Stimulated activated CD4-positive, alpha-beta T cell treated with anti-CD3 and anti-CD28 coated beads, Interleukin-1b, Interleukin-23, amount 100 ng/mL, for 4 hours (primary cell): ENCODE measurements at places on chromosomes 1 and 21.

DNA sequence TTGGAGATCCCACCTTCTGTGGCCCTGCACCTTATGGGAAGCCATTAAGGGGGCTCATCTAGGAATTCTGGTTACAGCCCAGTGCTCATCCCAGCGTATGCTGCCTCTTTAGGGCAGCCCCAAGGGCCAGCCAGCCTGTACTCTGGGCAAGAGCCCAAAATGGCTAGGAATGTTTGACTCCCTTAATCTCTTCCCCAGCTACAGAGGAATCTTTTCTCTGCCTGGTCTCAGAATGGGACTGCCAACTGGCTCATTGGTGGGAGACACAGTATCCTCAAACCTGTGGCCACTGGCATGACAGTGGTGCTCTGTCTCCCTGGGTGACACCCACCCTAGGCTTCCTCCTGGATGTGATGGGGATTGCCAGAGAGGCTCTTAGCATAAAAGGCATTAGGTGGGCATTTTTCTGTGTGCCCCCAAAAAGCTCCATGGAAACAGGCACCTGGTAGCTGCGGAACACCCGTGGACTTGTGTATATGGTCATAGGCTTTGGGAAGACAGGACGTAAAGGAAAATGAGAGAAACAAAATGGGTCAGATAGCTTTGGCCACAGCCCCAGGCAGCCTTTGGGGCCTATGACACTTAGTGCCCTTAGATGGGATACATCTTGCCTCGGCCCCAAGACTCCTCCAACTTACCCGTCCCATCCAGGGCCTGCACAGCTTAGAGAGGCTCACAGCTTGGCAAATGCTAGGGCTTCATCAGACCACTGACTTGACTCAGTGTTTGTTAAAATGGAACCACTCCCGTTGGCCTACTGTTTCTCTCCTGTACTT lies 6.9 kb downstream of the TMEM81 start:
- DNase-seq: no peak

DNA sequence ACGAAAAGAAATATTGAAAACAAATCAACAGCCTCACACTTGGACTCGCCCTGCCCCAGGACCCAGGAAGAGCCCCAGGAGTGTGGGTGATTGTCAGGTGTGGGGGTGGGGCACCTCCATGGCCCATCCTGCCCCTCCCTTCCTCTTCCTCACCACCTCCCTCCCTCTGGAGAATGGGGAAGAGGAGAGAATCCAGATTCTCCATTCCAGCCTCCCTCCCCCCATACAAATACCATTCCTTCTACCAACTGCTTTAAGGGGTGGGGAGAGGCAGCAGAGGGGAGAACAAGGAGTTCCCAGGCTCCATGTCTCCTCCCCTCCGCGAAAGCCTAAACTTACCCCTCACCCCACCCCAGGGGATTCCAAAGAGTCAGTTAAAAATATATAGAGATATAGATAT lies 36.7 kb downstream of the MEF2D start:
- no peak for DNase-seq

- DNase-seq: no peak
Observed at GRCh38 chr21:46188226-46189212, 4.3 kb upstream of the SPATC1L start.

DNA sequence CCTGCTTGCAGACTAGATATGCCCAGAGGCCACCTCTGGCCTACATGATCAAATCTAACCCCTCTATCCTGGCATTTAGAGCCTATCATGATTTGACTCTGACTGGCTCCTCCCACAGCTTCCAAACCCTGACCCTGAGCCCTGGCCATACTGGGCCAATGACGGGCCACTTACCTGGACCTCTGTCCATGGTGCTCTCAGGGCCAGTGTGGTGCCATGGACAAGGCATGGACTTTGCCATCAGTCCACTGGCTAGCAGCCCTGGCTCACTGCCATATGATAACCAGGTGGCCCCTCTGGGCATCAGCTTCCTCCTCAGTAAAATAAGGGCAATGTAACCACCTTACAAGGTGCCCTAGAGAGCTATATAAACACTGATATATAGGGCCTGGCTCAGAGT lies 713.4 kb downstream of the PTPRU start:
- DNase-seq: no peak

- no peak for DNase-seq
Observed at GRCh38 chr21:42147386-42148020, 71.4 kb upstream of the ABCG1 start.

DNA sequence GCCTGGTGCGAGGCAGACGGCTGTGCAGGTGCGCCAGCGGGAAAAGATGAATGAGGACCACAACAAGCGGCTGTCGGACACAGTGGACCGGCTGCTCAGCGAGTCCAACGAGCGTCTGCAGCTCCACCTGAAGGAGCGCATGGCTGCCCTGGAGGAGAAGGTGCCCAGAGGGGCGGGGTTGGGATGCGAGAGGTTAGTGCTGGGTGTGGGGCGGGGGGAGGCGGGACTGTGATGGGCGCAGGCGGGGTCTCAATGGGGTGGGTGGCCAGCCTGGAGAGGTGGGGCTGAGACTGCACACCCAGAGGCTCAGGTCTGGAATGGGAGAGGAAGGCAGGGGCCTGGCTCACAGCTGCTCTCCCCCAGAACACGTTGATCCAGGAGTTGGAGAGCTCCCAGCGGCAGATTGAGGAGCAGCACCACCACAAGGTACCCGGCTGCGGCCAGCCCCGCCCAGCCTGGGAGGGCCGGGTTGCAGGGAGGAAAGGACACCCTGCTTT lies 22.3 kb downstream of the PPFIA4 start:
- DNase-seq: no peak

GRCh38 chr1:1527092-1527816 lies 13.2 kb downstream of the TMEM240 start:
- no peak for DNase-seq

- no peak for DNase-seq
Observed at GRCh38 chr1:21152423-21153100, 24.1 kb downstream of the EIF4G3 start.

- peak; percentile 62 for DNase-seq
Observed at GRCh38 chr1:65075123-65075976, 72.7 kb upstream of the AK4 start.

DNA sequence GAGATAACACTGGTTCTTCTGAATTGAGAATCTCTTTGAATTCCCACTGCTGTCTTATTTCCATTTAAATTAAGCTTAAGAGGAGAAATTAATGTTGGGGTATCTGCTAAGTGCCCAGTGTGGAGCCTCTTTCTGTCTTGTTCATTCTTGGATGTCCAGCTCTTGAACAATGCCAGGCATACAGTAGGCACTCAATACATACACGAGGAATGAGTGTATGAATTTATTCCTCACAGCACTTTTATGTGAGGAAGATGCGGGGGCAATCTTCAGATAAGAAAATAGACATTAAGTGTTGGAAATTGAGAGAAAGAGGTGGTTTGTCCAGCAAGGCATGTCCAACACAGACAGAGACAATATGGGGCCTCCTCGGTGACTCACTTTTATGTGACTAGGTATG lies 11.8 kb upstream of the ATF3 start:
- DNase-seq: no peak

DNA sequence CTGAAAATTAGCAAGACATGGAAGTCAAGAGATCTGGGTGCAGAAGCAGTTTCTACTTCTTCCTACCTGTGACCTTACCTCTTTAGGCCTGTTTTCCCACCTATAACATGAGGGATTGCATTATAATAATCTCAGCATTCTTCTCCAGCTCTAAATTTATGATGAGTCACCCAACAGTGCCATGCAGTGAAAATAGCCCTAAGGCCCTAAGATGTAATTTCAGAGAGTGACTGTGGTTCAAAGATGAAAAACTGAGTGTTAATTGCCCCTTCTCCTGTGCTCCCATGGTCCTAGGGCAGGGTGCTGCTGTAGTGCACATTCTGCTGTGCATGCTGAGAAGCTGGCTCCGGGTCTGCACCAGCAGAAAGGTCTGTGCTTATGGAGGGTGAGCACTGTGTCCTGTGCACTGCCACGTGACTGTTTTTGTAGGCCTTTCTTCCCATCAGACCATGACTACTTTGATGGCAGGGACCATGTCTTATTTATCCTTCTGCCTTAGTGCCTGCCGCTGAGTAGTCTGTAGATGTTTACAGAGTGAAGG lies 29.7 kb downstream of the JUN start:
- DNase-seq: no peak

- no peak for DNase-seq
Observed at GRCh38 chr1:172653015-172653709, 5.7 kb upstream of the FASLG start.

- DNase-seq: peak; percentile 19
Observed at GRCh38 chr1:24641646-24642151, 1.4 kb upstream of the SRRM1 start.

GRCh38 chr1:2788506-2789163 lies 12.9 kb downstream of the TTC34 start:
- DNase-seq: no peak

GRCh38 chr1:88612292-88612691 lies 71.8 kb upstream of the PKN2 start:
- DNase-seq: no peak

DNA sequence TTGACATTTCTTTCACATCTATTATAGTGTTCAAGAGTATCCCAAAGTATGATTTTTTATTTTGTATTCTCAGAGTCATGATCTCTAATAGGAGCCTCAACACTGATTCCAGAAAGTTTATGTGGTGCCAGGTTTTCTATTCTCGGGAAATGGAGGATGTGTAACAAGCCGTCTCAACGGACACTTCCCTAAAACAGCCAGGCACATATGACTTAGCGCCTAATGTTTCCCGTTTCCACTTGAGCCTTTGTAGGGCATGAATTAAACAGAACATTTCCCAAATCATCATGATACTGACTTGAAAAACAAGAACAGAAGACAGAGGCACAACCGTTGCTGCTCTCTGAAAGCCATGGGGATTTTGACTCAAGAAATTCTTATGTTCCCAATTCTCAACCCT lies 8.0 kb downstream of the CYYR1 start:
- no peak for DNase-seq

- DNase-seq: no peak
Observed at GRCh38 chr21:33655588-33656221, 13.4 kb downstream of the ITSN1 start.

- DNase-seq: no peak
Observed at GRCh38 chr1:199948587-199949280, 78.8 kb upstream of the NR5A2 start.
